Naive B cell (primary cell): ENCODE measurements at places on chromosomes 2 and 18.
A peak's percentile ranks its signal among the peaks of the same experiment; 100 is the strongest.

DNA sequence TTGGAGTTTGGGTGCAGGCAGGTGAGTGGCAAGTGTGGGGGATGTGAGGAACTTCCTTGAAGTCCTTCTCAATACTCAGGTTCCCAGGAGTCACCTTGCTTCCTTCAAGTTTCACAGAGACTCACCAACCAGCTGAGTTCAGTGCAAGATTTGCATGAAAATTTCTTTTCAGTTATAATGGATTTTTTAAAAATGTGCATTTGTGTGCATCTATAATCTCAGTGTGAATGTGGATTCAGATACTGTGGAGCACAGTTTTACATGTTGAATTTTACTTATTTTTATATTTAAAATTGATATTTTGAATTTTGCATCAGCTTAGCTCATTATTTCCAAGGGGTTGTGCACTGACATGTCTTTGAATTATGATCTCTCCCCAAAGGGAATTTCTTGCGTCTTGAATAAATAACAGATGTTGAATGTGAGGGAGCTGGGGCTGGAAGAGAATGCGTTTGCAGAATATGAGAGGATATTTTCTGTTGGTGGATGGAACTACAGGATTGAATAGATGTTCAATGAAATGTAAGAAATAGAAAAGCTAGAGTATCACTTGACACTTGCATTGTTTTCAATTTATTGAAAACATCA is 184.3 kb downstream of the RPRM start:
- DNase-seq, result no peak

GRCh38 chr2:102025583-102026267 is 34.0 kb downstream of the IL1R2 start:
- DNase-seq, result no peak

GRCh38 chr2:105576050-105576439 is 168.7 kb upstream of the NCK2 start:
- no peak for DNase-seq

- DNase-seq, result no peak
Measured at GRCh38 chr18:7755753-7756475, 188.8 kb downstream of the PTPRM start.

- no peak for DNase-seq
Measured at GRCh38 chr2:161384864-161385263, 31.2 kb upstream of the TBR1 start.

GRCh38 chr18:77165503-77166188 is 33.1 kb upstream of the MBP start:
- no peak for DNase-seq

GRCh38 chr2:43100883-43101662 is 125.3 kb downstream of the ZFP36L2 start:
- DNase-seq, result peak; percentile 17

DNA sequence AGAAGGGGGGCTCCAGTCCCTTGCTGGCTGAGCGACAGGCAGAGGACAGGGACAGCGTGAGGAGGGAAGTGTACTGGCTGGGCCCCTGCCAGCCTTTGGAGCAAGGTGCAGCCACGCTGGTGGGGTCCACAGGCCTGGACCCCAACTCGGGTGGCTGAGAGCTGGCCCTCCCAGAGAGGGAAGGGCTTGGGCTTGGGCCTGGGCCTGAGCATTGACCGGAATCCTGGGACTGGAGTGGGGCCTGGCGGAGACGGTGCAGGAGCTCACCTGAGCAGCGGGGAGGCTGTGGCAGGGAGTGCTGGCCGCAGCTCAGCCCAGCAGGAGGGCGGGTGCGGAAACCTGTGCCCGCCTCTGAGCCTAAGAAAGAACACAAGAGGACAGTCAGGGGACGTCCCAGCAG is 27.9 kb downstream of the KCNIP3 start:
- no peak for DNase-seq

- no peak for DNase-seq
Measured at GRCh38 chr18:6718267-6718666, 11.2 kb upstream of the ARHGAP28 start.

GRCh38 chr2:236483102-236483501 is 86.5 kb upstream of the ACKR3 start:
- DNase-seq, result no peak

DNA sequence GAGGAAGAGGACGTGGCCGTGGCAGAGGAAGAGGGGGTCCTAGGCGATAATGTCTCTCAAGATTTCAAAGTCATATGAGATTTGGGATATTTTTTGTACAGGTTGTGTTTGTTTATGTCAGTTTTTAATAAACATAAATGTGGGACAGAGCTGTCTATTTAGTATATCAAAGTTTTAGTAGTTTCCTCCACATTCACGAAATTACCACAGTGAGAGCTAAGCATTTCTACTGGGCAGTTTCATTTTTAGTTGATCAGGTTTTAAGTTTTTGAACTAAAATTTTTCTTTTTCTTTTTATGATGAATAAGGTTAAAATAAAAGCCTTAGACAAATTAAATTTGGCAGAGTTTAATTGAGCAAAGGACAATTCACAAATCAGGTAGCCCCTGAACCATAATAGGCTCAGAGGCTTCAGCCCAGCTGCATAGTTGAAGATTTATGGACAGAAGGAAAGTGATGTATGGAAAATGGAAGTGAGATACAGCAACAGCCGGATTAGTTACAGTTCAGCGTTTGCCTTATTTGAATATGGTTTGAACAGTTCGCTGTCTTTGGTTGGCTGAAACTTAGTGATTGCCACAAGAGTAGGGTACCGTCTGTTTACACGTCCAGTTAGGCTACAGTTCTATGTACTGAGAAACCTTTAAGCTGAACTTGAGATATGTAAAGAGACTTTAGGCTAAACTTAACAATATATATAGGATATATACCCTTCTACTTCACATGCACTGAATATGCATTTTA is 17.1 kb downstream of the SNRPD1 start:
- DNase-seq, result no peak

DNA sequence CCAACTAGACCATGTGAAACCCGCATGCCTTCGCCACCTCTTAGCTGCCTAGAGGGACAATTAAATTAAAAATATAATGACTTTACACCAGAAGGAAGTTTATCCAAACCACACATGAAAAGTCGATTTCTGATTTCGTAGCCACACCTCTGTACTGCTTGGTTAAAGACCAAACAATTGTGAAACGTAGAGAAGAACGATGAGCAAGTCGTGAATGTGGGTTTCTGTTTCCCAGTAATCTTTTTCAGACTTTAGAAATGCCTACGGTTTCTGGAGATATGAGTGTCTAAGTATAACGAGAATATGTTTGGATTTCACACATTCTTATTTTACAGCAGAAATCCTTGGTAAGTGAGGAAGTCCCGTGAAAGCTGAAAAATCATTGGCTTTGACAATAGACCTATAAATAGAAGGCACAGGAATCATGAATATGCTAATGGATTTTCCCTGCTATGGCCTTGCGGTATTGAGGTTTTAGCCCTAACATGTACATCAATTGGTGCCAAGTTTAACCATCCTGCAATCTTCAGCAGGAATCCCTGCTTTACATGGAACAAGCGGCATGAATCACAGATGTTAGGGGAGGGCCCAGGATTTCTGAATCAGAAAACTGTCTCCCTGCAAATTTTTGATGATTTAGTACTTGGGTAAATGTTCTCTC is 105.6 kb downstream of the TTC32 start:
- DNase-seq, result no peak

DNA sequence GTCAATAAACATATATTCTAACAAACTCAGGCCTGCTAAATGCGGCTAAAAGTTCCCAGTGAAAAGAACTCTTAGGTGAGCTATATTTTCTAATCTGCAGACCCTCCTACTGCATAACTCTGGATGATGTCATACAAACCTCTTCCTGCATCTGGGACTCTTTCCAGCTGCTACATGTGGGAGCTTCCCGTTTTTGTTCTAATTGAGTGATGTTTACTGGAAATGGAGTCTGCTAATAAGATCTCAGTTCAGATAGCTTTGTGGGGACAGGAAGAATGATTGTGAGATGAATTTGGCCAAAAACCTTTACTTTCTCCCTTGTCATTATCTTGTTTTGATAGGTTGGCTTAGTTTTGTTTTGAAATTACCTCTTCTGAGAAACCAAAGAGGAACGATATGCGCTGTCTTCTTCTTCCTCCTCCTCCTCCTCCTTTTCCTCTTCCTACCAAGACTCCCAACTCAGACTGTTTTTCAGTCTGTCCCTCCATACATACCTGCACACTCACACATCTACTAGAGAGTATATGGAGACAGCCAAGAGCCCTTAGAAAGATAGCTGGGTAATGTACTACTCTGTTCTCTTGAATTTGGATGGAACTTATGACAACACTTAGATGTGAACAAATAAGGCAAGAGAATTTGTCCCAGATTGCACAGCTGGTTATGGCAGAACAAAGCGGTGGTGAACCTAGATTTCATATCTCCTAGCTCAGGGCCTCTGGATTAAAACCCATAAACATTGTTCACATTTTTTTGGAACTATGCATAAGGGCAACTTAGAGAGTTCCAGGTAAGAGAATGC is 39.8 kb upstream of the AAK1 start:
- no peak for DNase-seq

GRCh38 chr2:98357849-98358248 is 11.6 kb downstream of the CNGA3 start:
- no peak for DNase-seq

DNA sequence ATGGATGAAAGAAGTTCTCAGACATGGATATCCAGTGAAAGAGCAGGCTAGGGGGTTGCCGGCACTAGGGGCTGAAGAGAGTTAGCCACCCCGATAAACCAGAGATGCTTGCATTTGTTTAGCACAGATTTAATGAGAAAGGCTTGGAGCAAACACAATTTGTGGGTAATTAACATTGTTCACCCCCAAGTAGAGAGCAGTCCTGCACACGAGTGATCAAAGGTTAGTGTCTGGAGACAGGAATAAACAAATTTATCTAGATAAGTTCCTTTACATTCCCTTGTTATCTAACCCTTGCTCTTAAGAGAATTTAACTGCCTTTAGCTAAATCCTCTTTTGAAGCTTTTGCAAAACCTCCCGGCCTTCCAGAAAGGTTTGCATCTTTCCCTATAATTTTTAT is 23.9 kb downstream of the HTR2B start:
- no peak for DNase-seq

DNA sequence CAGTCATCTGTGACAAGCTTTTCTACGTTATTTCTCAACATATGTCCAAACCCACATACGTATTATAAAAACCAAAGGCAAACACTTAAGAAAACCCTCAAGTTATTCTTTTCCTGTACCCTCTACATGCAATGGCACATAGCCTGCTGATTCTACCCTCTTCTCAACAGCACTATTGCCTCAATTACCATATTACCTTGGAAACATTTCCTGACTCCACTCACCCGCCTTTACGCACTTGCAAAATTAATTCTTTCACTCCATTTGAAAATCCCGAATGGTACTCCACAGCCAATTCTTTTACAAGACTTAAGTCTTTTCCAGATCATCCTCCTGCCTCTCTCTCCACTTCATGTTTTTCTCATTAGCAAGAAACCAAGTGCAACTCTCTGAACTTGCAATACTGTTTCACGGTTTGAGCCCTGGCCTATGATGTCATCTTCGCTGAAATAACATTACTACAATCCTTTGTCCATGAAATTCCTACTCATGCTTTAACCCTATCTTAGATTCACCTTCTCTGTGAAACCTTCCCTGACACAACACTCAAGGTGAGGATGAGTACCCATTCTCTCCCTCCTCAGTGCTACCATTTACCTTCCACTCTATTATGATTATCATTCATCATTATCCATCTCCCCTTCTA is 29.0 kb downstream of the SESTD1 start:
- DNase-seq, result no peak

DNA sequence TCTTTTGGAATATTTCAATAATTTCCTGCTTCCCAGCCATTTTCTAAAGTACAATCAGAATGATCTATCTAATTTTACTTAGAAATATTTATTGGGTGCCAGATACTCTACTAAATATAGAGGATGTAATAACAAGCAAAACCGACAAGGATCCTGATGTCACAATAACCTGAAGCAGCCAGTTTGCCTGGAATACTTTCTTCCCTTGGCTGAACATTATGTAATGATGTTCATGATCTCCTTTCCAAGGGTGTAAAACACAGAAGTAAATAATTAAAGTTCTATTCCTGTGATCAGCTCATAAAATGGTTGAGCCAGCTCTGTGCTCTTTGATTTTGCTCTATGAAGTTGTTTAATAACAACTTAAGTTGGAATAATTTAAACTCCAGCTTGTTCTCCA is 2.6 kb upstream of the MRPL19 start:
- DNase-seq, result no peak

GRCh38 chr2:24836706-24837105 is 43.5 kb downstream of the CENPO start:
- no peak for DNase-seq
